ENCODE measurements at places on chromosomes 11 and 22.

DNA sequence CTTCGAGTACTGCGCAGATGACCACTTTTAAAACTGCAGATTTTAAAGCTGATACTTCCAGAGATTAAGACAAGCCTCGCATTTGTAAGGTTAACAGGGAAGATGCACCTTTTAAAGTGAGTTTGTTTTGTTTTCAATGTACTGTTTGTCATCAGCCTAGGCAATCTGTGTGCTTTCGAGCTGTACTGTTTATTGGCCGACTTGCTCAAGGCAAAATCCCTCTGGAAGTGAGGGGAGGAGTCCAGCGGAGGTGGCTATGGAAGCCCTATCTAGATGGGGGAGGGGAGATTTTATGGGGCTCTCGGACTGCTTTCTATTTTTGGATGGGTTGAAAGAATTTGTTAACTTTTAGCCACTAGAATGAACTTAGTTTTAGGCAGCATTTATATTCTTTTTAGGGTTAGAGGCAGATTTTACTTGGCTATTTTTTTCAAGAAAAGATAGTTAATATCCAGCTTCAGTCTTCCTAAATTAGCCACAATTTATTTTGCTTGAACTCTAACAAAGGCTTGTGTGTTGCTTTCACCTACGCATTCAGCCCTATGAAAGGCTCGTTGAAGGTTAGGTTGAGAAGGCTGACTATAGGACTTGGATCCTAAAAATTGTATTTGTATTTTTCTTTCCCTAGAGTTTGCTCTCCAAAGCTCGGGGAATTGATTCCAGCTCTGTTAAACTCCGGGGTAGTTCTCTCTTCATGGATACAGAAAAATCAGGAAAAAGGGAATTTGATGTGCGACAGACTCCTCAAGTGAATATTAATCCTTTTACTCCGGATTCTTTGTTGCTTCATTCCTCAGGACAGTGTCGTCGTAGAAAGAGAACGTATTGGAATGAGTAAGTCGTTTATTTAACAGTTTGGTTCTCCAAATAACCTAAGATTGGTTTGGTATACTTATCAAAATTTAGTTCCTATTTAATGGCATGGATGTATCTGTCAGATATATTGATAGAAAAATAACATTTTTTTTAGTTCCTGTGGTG lies 2.1 kb downstream of the WEE1 start:
- DNase-seq, result peak; percentile 45

DNA sequence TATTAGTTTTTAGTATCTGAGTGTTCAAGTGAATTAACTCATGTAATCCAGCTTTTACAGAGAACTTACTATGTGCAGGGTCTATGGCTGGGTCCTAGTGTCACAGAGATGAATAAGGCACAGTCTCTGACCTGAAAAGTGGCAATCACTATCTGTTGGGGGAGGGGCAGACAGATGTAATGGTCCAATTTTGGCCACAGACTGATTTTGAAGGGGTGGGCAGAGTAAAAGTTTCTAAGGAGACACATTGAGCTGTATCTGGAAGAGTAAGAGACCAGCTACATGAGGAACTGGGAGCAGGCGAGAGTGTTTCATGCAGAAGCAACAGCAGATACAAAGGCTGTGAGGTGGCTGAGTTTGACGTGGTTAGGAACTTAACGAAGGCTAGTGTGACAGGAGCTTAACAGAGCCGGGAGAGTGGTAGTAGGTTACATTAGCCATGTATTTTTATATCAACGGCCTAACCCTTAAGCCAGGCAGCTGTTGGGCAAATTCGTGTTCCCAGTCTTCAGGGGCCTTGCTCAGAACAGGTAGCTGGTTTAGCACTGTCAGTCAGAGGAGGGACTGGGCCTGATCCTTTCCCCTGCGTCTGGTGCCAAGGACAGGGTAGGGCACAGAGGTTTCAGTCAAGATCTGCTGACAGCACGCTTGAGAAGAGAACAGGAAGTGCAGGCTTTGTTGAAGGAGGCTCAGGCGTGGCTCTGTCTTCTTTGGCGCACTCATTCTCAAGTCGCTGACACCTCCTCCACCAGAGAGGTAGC lies 1.4 kb upstream of the STIM1 start:
- DNase-seq, result no peak

DNA sequence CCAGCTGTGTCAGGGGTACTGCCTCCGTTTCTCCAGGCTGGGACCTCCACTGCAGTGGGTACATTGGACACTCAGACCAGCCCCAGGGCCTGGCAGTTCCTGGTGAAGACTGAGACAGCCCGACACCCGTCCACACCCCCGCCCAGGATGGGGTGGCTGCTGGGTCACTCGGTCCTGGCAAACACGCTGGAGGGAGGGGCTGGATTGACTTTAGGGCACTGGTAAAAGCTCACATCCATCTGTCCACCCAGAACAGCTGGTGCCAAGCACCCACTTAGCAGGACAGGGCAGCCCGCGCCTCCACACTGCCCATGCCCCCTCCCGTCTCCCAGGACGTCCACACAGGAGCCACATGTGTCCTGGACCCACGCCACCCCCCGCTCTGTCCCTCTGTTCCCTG lies 10.7 kb upstream of the TBX1 start:
- DNase-seq, result no peak

DNA sequence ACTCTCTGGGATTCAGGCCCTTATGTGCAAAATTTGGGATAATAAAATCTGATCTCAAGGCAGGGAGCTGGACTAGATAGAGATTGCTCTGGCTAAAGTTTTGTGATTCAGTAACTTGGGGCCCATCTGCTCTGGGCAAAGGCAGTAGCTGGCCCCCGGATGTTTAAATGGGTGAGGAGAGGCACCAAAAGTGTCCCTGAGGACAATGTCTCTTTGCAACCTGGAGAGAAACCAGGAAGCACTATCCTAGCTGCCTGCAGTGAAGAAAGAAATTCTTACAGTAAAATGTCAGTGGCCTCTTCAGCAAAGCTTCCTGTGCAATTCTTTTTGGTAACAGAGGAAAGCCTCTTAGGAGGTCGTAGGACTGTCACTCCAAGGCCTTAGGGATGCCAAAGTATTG lies 54.6 kb upstream of the BARX2 start:
- no peak for DNase-seq

GRCh38 chr22:17217179-17217578 lies 2.1 kb downstream of the ADA2 start:
- no peak for DNase-seq

- no peak for DNase-seq
Observed at GRCh38 chr11:134275188-134275533, 1.0 kb upstream of the GLB1L3 start.

DNA sequence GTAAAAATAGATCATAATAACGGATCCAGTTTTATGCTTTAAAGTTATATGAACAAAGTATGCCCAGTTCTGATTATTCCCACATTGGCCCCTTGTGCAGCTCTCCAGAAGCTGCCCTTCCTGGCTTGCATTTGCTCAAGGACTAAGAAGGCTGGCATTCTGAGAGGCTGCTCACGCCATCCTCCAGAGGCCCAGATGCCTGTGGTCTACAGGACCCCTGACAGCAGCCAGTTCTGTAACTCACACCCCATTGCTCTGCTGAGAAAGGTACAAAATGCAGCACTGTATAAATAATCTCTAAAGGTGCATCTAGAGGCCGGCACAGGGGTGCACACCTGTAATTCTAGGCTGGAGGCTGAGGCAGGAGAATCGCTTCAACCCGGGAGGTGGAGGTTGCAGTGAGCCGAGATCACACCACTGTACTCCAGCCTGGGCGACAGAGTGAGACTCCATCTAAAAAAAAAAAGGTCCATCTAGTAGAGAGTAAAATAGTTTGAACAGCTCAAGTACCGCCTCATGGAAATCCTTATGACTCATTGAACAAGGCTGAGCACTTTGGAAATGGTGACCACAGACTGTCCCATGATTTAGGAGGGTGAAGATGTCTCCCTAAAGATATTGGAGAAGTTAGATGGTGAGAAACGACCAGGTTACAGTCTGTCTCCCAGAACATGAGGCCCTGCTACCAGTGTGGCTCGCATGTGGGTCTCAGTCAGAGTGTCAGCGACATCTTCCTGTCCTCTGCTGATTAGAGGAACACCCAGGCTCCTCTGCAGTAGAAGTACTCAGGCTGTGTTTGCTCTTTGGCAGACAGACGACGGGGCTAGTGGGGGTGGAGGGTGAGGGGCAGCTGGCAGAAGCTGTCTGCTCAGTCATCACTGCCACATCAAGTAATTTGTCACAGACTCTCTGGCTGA lies 56.3 kb downstream of the KREMEN1 start:
- peak; percentile 7 for DNase-seq

- DNase-seq, result peak; percentile 9
Observed at GRCh38 chr11:57458410-57459163, 1.7 kb upstream of the RTN4RL2 start.

- no peak for DNase-seq
Observed at GRCh38 chr11:83689144-83689780, 403.1 kb upstream of the CCDC90B start.

- no peak for DNase-seq
Observed at GRCh38 chr11:128195057-128195751, 392.2 kb downstream of the ETS1 start.

- DNase-seq, result no peak
Observed at GRCh38 chr22:46131151-46131587, 19.2 kb upstream of the PPARA start.

GRCh38 chr11:130871616-130872015 lies 44.7 kb downstream of the SNX19 start:
- no peak for DNase-seq

DNA sequence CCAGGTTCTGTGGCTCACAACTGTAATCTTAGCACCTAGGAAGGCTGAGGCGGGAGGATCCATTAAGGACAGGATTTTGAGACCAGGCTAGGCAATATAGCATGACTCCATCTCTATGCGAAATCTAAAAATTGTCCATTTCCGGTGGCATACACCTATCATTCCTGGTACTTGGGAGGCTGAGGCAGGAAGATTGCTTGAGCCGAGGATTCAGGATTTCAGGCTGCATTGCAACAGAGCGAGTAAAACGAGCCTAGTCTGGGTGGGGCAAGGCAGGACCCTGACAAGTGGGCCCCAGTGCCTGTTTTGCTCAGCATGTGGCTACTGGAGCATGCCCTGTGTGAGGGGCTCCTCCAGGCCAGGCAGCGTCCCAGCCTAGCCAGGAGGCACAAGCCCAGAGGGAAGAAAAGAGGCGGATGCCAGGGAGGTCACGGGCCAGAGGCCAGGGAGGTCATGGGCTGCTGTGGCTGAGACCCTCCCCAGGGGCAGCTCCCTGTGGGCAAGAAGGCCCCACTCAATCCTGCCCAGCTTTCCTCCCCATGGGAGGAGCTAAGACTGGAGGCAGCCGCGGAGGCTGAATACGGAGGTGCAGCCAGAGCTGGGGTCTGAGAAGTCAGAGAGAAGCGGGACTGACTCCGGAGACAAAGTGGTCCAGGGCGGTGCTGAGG lies 8.4 kb downstream of the LRRC74B start:
- DNase-seq, result no peak

DNA sequence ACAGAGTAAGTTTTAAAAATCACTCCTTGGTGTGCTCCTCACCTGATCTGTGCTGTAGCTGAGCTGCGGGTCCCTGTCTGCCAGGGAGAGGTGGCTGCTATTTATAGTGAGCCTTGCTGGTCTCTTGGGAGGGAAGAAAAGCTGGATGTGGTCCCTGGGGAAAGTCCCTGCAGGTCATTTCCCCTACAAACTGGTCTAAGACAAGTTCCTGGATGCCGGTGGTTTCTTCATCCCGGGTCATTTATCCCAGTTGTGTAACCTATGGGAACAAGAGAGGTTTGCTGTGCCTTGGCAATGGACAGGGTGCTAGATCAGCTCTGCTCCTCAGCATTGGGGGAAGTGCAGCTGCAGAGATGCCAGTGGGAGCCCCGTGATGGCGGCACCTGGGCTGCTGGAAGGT lies at the start of gene SAA2:
Gene SAA2, minus strand, starts transcription at position 108 of the 400 bp plus-strand sequence. CDS start 657 bp downstream, outside the sequence.
- DNase-seq, result no peak

GRCh38 chr11:72227316-72228228 lies 3.0 kb downstream of the INPPL1 start:
- DNase-seq, result peak; percentile 89

DNA sequence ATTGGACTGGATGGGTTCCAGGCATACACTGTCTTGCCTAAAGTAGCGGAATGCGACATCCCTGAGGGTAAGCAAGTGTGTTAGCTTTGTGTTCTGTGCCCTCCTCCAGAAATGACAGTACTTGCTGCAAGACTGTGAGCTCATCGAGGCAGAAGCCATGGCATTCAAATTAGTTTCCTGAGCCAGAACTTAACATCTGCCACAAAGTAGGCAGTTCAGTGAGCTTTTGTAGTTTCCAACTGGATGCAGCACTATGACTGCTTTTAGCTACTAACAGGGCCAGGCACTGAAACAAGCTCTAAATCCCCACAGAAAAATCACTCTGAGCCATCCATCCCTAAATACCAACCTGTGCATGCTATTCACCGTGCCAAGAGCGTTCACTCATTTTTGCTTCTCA lies 1.2 kb upstream of the FAR1 start:
- no peak for DNase-seq

GRCh38 chr22:18980829-18981228 lies 44.7 kb upstream of the PRODH start:
- DNase-seq, result no peak

- DNase-seq, result no peak
Observed at GRCh38 chr11:61104963-61105362, 2.7 kb downstream of the CD5 start.

DNA sequence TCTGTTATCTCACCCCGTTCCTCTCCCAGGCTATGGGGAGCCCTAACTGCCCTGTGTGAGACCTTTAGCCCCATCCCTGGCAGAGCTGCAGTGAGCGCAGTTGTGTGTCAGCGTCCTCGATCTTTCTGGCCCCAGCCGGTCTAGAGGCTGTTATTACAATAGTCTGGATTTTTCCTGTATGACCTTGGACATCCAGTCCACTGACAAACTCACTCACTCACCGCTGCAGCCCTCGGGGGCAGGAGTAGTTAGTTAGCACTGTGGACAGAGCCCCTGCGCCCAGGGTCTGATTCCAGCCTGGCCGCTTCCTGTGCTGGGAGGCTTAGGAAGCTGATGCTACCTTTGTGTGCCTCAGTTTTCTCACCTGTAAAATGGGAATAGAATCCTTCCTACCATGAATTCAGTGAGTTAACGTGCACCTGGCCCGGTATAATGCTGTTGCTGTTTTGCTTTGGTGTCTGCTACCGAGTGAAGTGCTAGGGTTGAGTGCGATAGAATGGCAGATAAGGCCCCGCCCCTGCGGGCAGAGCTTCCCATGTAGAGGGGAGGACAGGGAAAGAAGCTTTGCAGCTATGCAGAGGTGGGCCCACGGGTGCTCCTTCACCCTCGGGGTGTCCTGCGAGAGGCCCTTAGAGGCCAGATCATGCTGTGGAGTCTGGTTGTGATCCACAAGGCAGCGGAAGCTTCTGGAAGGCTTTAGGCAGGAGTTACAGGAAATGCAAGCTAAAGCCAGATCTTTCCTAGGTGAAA lies 3.0 kb downstream of the LRP5 start:
- DNase-seq, result no peak

- DNase-seq, result no peak
Observed at GRCh38 chr11:6653097-6653496, 2.5 kb downstream of the DCHS1 start.

- no peak for DNase-seq
Observed at GRCh38 chr22:17733466-17733865, 40.8 kb downstream of the BID start.

All from NCI-H1436 (cell line).